ENCODE measurements at places on chromosomes 5 and 9. TPM values are rescaled to one million over a fixed set of nuclear protein-coding genes. Genes with fewer than 3 reads are reported as not detected.

The SPINK7 gene
- not detected for total RNA-seq

The PLAC8L1 gene
- not detected for total RNA-seq

The WNT8A gene
- not detected for total RNA-seq

The PDE8B gene
- not detected for total RNA-seq

The PCDHA11 gene
- total RNA-seq: 0.05 TPM

The FOXD4 gene
- not detected for total RNA-seq

The PCDHGB6 gene
- total RNA-seq: 1.0 TPM

The SHB gene
- total RNA-seq: 6.2 TPM

The RMI1 gene
- total RNA-seq: 18.0 TPM

The BHMT2 gene
- total RNA-seq: not detected

The KIF20A gene
- 42.0 TPM for total RNA-seq

The FCN2 gene
- total RNA-seq: not detected

The IQGAP2 gene
- 28.2 TPM for total RNA-seq

The RGS7BP gene
- not detected for total RNA-seq
